ENCODE measurements at places on chromosomes 5 and 9.

DNA sequence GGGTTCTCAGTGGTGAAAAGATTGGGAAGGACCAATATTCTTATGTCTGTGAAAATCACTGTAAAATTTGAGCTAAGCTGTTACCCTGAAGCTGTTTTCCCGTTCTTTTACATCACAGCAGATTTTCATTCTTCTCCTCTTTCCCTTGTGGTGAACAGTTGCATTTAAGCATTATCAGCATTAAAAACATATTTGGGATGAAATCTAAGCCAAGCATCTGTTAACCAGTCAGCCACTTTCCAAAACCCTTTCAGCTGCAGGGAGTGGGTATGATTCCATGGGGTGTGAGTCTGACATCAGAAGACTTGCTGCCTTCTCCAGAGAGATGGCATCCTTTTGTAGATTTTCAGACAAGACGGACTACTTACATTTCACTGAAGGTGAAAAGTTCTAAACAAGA is 97.2 kb downstream of the TRIO start:
- no peak for DNase-seq

DNA sequence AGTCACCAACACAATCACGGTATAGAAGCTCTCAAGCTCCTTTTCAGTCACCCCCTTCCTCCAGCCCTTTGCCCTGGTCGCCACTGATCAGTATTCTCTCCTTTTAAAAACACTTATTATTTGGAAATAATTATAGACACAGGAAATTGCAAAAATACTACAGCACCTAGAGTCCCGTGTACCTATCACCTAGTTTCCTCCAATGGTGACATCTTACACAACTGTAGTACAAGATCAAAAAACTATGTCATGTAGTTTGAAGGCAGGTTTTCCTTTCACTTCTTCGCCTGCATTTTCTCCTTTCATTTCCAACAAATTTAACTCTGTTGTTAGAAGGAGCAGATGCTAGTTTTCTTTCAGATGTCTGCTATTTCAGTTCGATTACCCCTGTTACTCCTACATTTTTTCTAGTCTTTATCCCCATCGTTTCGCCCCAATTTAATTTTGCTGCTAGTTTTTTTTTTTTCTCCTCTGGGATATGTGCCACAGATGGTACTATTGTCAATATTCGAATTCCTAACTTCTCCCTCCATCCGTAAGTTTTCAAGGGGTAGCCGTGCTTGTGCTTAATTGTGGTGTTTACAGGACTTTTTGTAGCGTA is 612 bp upstream of the ATG10 start:
- DNase-seq: peak; percentile 6

- DNase-seq: no peak
Observed at GRCh38 chr5:129716235-129716634, 31.7 kb upstream of the MINAR2 start.

DNA sequence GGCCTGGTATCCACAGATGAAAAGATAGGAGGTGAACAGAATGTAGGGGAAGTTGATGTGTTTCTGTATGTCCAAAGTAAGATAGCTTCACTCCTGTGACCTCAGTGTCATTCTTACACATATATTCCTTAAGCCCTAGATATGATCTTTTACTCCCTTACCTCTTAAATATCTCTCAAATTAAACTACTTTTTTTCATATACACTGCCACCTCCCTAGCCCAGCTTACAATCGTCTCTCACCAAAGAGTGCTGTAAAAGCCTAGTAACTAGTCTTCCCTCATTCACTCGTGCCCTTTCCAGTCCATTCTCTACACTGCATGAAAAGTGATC is 5.3 kb downstream of the DNAI1 start:
- no peak for DNase-seq

- DNase-seq: no peak
Observed at GRCh38 chr5:119016125-119016774, 27.9 kb upstream of the DTWD2 start.

DNA sequence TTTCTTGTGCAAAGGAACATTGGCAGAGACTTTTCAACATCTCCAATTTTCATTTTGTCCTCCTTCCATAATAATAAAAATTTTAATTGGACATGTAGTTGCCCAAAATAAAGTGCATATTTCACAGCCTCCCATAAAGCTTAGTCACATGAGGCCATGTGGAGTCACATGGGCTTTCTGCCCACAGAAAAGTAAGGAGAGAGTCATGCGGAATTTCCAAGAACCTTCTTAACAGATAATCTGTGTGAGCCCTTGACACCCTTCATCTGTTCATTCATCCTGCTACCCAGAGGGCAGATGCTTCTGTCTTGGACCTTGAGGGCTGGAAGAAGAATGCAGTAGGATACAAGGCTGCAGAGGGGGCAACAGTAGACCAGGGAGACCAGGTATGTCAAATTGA is 60.7 kb downstream of the APTX start:
- DNase-seq: no peak

DNA sequence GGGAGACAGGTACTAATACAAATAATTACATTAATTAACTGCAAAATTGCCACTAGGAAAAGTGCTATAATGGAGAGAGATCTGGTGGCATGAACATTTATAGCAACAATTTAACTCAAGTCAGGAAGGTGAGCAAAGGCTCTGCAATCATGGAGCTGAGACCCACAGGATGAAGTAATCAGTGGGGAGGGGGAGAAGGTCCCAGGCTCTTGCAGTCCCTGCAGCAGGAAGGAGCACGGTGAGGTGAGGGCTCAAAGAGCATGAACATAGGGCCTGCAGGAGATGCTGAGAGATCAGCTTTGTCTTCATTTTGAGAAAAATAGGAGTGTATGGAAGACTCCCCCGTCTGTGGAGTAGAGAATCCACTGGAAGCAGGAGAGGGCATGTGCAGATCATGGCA is 6.5 kb downstream of the PTPN3 start:
- DNase-seq: no peak

DNA sequence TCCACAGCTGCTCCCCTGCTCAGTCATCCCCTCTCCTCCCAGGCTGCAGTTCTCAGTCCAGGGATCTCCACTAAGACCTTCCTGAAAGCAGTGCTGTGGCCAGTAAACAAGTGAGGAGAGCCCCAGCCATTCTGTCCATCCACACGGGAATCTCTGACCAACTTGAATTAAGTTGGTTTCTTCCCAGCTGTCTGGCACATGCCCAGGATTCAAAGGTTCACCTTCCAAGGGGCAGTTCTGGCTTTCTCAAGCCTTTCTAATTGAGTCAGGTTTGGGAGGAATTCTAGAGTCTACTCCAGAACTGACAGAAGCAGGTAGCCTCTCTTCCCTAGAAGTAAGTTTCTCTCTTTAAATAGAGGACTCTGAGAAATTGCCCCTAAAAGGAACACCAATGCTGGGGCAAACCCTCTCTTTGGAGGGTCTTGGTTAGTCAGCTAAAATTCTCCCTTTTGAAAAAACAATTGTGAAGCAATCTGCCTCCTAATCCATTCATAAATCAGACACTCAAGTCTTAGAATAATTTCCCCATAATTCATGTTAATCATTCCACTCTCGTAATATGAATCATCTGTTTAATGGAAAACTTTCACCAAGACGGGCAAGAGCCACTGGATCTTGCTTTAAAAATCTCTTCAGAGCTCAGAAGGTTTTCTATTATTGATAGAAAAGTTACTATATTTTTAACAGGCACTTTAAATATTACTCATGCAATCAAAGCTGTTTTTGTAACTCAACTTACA is 133.8 kb downstream of the SPOCK1 start:
- DNase-seq: no peak

- DNase-seq: no peak
Observed at GRCh38 chr5:125451622-125452021, 705.2 kb upstream of the ZNF608 start.
